Suppressor macrophage treated with lipopolysaccharide for 1 hour (primary cell): ENCODE measurements at places on chromosomes 11 and 22.

- DNase-seq, result no peak
Measured at GRCh38 chr22:42949159-42949558, 65.8 kb downstream of the PACSIN2 start.

- DNase-seq, result no peak
Measured at GRCh38 chr11:1932105-1932480, 12.6 kb downstream of the TNNT3 start.

GRCh38 chr11:127238321-127238720, 237.8 kb upstream of the KIRREL3 start:
- no peak for DNase-seq

- no peak for DNase-seq
Measured at GRCh38 chr11:46493791-46494190, 100.0 kb downstream of the AMBRA1 start.

GRCh38 chr22:23777776-23778576, 5.3 kb downstream of the MMP11 start:
- no peak for DNase-seq

GRCh38 chr22:36292823-36293530, 40.0 kb downstream of the APOL1 start:
- DNase-seq, result no peak

GRCh38 chr11:76626921-76627401, 43.6 kb downstream of the LRRC32 start:
- peak; percentile 89 for DNase-seq

- DNase-seq, result no peak
Measured at GRCh38 chr22:46083383-46084350, 66.7 kb upstream of the PPARA start.

DNA sequence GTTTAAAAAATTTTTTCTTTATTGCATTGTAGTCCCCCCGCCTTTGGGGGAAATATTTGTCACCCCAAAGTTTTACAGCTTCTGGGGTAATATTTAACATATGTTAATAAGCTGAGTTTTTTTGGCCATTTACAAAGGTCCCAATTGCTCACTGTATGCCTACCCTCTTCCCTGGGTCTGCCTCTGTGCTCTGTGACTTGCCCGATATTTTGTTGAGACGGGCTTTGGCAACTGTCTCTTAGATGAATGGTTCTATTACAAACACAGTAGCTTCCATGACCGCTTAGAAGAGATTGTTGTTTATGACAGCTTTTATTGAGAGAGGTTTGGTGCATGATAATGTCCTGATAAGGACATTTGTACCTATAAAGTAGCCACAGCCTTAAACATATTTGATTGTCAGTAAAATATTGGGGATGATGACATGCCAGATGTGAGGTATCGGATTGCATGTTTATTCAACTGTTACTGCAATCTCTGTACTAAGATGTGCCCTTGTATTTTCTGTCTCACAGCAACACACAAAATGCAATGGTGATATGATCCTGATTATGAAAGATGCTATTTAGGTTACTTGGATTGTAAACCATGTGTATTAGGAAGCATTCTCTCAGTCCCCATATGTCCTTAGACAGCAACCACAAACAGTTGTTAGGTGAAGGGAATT, 103.1 kb downstream of the TEAD1 start:
- DNase-seq, result no peak

GRCh38 chr11:76251576-76251975, 45.3 kb upstream of the WNT11 start:
- DNase-seq, result peak; percentile 61

DNA sequence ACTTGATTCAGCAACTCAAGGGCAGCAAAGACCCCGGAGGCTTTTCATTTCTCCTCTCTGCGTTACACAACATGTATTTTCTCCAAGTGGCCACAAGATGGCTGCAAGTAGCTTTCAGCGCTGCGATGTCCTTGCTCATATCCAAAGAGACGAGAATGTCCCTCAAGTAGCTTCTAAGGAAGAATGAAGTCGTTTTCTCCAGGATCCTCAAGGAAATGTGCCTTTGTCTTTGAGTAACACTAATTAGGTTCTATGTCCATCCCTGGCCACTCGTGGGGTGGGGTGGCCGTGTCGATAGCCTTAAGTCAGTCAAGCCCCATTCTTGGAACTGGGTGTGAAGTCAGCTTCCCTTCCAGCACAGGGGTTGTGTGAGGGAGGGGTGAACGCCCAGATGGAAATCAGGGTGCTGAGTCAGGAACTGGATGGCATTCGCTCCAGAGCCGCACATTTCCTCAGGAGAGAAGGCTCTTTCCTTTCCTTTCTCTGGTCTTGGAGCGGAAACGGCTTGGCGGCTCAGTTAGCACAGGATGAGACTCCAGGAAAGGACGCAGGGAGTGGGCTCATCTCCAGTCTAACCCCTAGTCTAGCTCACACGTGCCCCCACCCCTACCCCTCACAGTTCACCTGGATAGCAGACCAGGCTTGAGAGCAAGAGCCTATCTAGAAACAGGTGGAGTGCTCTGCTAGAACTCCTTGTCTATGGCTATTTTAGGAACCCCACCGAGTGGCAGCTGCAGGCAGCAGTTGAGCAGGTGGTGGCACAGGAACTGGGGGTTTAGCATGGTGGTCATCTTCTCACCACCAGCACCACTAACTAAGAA, 44.3 kb downstream of the NNMT start:
- DNase-seq, result peak; percentile 75

DNA sequence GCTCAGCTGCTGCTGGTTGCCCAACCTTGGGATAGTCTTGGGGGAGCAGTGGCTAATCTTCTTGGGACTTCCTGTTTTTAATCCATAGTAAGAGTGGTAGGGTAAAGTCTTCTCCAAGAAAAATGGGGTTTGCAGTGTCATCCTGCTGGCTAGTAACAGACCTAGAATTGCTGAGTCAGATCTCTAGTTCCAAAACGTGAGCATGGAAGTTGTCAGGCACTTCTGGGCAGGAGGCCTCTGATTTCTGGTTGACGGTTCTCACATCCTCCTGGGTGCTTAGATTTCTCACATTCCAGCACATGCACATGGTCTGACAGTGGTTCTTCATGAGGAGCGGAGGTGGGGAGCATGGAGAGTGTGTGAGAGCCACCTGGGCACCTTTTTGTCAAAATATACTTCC, 410.0 kb downstream of the OPCML start:
- no peak for DNase-seq

- peak; percentile 87 for DNase-seq
Measured at GRCh38 chr11:66510271-66510989, at the start of gene BBS1. BBS1 (plus strand) TSS chr11:66510635; CDS start chr11:66510660, 25 bp downstream.

DNA sequence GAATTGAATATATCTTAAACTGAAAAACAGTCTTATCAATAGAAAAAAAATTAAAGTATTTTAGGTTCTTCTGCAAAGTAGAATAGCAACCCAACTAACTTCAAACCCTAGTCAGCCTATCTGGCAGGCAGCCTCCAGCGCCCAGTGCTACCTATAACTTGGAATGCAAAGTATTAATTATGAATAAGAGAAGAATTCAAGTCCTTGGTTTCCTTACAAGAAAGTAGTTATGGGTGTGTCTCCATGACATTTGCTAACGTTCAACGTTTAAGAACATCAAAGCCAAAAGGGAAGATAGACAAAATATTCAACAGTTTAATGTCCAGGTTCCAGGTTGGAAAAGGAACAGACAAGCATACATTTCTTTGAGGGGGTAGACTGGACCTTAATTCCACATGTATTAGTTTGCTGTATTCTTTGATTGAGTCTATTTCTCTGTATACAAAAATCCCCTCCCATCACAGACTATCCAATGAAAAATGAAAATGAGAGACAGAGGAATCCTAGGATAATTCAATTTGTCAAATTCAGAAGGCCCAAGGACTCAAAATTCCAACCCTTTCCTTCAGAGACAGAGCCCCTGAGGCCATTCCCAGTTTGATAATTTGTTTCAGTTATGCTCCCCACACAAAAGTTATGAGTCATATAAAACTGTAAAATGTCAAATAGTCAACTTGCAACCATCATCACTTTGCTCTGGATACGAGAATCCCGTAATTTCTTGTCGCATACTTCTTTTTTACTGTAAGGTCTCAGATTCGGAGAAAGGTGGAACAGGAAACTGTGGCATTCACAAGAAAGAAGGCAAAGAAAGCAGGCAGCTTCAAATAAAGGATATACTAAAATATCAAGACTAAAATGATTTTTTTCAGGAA, 83.7 kb upstream of the CHRM4 start:
- no peak for DNase-seq

- DNase-seq, result peak; percentile 71
Measured at GRCh38 chr11:112627588-112628045, 333.6 kb upstream of the NCAM1 start.

GRCh38 chr22:17199003-17199731, 20.1 kb downstream of the ADA2 start:
- peak; percentile 29 for DNase-seq

DNA sequence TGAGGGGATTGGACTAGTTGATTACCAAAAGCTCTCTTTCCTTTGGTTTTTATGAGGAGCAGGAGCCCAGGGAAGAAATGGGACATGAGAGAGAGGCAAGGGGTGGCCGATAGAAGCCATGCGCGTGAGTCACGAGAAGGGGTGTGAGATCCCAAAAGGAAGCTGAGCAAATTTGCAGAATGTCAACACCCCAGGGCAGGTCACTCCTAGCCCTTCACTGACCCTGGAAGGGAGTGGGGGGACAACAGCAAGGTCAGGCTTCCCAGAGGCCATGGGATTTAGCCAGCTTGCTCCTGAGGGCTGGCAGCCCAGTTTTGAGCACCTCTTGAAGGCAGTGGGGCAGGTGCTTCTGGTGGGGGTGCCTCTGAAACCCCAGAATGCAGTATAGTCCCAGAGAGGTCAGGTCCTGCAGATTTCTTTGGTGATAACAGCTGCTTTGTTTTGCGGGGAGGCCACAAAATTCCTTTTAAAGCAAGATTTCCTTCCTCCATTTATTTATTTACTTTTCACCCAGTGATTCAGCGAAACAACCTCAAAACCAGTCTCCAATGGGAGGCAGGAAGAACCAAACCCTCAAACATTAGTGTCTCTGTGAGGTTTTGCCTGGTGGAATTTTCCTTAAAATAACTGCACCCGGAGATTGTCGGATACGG, 40.1 kb upstream of the TIMP3 start:
- DNase-seq, result peak; percentile 74

- DNase-seq, result no peak
Measured at GRCh38 chr11:2982214-2982613, 9.9 kb downstream of the NAP1L4 start.

GRCh38 chr22:43262990-43263644, 76.2 kb upstream of the TTLL12 start:
- peak; percentile 38 for DNase-seq

GRCh38 chr11:125304136-125304535, 139.6 kb downstream of the PKNOX2 start:
- no peak for DNase-seq

DNA sequence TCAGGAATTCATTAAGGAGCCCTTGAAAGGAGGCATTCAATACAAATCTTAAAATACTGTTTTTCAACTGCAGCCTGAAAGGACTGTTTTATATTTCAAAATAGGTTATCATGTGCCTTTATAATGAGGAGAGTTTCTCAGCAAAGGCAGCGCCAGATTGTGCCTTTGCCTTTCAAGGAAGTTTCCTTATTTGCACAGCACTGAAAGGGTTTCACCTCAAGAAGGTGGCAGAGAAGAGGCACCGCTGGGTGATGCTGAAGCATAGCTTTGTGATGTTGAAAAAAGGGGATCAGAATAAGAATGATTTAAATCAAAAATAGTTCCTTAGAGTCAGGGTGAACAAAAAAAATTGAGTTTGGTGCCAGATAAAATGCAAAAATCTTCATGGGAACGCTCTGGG, 601.0 kb upstream of the KIRREL3 start:
- no peak for DNase-seq

DNA sequence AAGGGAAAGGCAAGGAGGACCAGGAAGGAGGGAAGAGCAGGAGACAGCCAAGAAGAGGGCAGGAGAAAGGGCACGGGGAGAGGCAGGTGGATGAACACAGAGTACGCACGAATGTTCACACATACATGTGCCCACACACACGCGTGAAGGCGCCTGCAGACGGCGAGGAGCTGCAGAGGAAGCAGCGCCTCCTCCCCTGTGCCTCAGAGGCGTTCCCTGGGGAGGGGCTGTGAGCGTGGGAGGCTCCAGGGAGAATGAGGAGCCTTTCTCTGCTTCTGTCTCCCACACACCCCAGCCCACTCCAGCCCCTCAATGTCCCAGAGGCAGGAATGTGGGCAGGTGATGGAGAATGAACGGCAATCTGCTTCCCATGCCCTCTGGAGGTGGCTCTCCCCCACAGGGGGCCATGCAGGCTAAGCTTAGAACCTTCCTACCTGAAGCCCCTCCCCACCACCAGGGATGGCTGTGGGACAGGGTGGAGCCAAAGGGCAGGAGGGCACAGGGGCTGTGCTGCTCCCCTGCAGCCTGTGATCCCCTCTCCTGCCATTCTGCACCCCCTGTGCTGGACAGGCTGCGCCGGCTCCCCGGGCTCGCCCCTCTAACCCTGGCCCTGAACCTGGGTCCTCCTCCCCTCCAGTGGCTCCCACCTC, 25.3 kb downstream of the PPM1F start:
- no peak for DNase-seq

DNA sequence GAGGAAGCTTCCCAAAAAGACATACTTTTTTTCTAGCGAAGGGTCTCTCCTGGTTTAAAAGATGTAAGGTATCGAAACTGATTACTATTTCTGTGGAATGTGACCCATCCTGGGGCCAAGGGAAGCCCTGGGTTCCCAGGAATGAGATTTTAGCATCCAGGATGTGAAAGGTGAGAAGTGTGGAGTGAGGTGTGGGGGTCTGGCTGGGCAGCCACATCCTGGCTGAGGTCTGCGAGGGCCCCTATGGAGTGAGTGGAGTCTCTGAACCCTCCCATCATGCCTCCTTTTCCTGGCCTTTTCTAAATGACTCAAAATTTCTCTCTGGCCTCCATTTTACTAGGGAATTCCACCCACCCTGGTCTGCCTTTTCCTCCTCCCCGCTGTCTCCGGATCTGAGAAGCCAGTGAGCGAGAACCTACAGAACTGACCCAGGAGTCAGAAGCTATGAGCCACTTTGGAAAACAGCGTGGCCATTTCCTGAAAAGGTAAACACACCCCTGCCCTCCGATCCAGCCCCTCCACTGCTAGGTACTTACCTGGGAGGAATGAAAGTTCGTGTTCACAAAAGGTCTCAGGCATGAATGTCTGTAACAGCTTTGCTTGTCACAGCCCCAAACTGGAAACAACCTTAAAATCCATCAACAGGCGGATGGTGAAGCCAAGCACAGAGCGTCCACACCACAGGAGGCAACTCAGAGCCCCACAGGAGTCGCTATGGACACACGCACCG, 27.7 kb upstream of the SHANK2 start:
- DNase-seq, result no peak

- DNase-seq, result peak; percentile 35
Measured at GRCh38 chr22:25492841-25493734, 71.4 kb upstream of the GRK3 start.

GRCh38 chr11:115480611-115481010, 23.6 kb downstream of the CADM1 start:
- DNase-seq, result no peak
